ENCODE measurements at places on chromosomes 16 and 17.

- peak; percentile 38 for DNase-seq
Observed at GRCh38 chr17:58643147-58643546, 48.7 kb downstream of the TEX14 start.

GRCh38 chr17:81513753-81514488 lies 1.3 kb upstream of the ACTG1 start:
- no peak for DNase-seq

DNA sequence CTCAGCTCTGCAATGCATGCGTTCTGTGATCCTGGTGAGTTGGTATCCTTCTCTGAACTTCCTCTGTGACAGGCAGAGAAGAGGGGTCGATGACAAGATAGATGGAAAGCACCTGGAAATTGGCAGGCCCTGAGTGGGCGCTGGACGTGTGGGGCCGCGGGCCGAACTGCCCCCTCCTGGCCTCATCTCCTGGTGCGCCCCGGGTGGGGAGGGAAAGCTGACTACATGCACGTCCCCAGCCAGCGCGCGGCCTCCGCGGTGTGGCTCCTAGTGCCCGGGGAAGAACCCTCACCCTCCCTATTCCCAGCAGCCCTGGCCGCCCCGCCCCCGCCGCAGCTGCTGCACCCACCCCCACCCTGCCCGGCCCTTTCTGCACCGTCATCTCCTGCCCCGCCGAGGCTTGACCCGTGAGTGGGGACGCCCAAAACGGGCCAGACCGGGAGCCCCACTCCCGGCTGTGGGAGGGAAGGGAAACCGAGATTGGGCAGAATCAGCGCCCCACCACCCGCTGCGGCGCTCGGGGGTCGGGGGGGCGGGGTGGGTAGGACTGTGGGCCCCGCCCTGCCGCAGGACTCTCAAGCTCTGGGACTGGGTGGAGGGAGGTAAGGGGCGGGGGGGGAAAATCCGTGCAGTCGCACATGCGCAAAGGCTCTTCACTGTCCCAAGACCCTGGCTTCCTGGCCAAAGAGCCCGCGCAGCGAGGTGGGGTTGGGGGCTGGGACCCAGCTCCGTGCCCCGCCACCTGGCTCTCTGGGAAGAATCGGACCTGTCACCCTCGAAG lies at the start of gene NOL3:
TSS of gene NOL3 (plus strand) at position 371 of the 781 bp plus-strand sequence.
- no peak for DNase-seq

- DNase-seq: no peak
Observed at GRCh38 chr17:44235583-44235936, 16.1 kb upstream of the UBTF start.

DNA sequence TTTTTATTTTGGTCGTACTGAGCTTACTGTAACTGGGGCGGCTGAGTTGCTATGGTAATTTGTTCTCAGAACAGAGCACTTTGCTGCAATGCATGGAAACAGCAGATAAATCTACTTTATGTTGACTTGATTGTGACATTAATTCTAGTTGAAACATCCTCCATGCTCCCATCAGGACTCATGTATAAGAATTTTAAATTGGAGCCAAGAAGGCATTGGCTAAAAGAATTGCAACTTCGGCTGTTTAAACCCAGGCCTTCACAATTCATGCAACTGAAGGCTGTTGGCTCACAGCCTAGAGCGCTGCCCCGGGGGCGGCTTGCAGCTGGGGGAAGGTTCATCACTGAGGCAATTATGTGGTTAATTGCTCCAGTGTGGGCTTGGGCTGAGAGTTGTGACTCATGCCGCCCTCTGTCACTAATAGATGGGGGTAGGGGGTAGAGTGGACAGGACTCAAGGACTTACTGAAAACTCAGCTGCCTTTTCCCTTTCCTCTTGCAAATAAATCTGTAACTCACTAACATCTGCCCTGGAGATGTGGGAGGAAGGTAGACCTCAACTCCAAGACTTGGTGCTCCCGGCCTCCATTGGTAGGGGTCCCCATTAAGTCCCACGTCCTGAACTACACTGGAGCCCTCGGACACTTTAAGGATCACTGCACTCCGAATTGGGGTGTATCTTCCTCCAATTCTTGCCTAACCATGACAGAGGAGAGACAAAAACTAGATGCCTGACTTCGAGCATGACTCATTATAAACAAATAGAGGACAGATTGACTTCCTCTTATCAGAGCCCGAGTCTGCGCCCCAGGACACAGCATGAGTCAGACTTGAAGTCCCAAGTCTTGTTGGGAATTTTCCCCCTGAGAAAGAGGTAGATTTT lies 37.5 kb downstream of the ERCC4 start:
- peak; percentile 76 for DNase-seq

GRCh38 chr16:23072084-23072599 lies 77.1 kb downstream of the USP31 start:
- DNase-seq: no peak

- DNase-seq: no peak
Observed at GRCh38 chr17:76085731-76086366, 6.9 kb downstream of the ZACN start.

- DNase-seq: no peak
Observed at GRCh38 chr16:19753815-19754643, 36.0 kb downstream of the IQCK start.

DNA sequence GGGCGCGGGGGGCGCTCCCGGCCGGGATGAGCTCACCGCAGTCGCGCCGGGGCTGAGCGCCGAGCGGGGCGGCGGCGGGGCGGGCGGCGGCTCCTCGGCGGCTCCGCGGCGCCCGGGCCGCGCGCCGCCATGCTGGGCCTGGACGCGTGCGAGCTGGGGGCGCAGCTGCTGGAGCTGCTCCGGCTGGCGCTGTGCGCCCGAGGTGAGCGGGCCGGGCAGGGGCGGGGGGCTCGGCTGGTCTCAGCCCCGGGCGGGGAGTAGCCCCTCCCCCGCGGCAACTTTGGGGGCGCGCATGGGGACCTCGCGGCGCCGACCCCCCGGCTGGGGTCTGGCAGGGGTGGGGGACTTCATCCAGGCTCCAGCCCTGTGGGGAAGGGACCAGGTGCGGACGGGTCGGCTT lies at the start of gene ARHGDIG:
TSS of gene ARHGDIG (plus strand) at position 40 of the 400 bp plus-strand sequence. CDS start at position 130, 90 bp downstream.
- DNase-seq: no peak

DNA sequence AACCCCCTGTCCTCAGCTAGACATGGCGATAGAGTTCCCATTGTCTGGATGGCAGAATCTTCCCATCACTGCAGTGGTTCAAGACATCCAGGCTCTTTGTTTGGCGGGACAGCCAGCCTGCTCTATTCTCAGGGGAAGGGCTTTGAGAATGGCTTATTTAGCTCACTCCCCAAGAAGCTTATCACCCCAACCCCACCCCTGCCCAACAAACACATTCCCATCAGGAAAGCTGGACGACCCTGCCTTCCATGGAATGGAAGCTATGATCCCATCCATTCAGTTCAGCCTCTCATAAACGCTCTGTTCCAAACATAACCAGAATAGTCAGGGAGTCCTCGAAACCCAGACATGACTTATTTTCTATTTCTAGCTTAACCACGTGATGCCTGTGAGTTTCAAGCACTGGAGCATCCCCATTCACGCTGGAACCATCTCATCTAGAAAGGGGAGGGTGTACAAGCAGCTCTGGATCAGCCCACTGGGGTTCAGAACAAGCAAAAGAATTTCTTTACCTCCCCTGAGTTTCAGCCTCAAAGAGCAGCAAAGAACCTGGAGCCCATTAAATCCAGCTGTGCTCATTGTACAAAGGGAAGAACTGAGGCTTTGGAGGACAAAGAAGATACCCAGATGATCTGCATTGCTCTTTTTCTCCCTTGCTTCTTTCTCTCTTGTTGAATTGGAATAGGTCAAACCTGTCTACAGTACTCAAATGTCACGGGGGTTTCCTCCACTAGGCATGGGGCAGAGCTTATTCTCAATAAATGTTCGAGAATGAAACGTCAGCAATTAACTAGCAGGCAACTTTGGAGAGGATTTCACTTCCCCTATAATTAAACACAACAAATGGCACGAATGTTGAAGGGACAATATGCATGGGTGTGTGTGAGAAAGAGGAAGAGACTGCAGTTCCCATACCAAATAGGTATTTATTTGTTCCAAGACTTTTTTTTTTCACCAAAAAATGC lies 93.1 kb downstream of the XYLT1 start:
- no peak for DNase-seq

GRCh38 chr17:7184647-7185046 lies 5.5 kb upstream of the ASGR1 start:
- DNase-seq: no peak

- DNase-seq: no peak
Observed at GRCh38 chr17:14270508-14270907, 30.4 kb upstream of the HS3ST3B1 start.

DNA sequence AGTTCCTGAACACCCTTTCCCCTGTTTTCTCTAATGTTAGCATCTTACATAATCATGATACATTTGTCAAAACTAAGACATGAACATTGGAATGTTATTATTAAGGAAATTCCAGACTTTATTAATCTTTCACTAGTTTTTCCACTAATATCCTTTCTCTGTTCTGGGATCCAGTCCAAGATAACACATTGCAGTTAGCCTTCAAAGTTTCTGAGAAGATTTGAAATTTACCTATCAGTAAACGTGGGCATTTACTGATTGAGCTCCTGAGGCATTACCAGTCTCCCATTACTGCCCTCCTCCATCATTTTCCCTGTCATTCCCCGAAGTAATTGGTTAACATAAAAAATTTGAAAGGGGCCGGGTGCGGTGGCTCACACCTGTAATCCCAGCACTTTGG lies 5.7 kb upstream of the CD300LG start:
- no peak for DNase-seq

All from AG04449 (cell line).